HAP-1 (cell line): ENCODE measurements at places on chromosomes 11 and 22.

DNA sequence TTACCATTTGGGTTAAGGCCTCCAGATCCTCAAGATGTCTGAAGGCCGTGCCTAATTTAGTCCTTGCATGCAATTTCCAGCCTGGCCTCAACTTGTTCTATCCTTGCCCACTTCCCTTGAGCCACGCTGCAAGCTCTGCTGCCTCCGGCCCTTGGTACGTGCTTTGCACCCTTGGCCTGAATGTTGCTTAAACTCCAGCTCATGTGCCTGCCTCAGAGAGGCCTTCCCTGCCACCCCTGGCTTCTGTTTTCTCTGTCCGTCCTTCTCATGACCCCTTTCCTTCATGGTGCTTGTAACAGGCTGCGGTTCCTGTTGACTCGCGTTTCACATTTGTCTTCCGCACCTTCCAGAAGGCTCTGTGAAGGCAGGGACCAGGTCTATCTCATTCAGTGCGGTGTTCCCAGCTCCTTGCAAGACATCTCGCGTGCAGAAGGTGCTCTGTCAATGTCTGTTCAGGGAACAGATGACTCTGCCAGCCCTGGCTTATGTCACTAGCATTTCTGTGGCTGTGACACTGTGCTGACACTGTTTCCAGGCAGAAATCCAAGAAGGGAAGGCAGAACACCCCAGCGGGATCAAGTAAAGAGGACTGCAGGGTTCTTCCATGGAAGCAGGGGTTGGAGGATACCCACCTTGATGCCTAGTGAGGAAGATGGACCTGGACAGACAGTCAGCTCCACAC, 61.8 kb downstream of the FBLN1 start:
- no peak for DNase-seq

DNA sequence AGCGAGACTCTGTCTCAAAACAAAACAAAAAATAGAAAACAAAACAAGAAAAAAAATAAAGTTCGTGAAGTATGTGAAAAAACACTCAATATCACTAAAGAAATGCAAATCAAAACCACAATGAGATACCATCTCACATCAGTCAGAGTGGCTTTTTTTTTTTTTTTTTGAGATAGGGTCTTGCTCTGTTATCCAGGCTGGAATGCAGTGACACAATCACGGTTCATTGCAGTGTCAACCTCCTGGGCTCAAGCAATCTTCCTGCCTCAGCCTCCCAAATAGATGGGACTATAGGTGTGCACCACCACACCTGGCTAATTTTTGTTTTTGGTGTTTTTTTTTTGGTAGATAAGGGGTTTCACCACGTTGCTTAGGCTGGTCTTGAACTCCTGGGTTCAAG, 37.5 kb downstream of the ATG16L2 start:
- DNase-seq = no peak

GRCh38 chr11:133277886-133278285, 254.4 kb downstream of the OPCML start:
- no peak for DNase-seq

DNA sequence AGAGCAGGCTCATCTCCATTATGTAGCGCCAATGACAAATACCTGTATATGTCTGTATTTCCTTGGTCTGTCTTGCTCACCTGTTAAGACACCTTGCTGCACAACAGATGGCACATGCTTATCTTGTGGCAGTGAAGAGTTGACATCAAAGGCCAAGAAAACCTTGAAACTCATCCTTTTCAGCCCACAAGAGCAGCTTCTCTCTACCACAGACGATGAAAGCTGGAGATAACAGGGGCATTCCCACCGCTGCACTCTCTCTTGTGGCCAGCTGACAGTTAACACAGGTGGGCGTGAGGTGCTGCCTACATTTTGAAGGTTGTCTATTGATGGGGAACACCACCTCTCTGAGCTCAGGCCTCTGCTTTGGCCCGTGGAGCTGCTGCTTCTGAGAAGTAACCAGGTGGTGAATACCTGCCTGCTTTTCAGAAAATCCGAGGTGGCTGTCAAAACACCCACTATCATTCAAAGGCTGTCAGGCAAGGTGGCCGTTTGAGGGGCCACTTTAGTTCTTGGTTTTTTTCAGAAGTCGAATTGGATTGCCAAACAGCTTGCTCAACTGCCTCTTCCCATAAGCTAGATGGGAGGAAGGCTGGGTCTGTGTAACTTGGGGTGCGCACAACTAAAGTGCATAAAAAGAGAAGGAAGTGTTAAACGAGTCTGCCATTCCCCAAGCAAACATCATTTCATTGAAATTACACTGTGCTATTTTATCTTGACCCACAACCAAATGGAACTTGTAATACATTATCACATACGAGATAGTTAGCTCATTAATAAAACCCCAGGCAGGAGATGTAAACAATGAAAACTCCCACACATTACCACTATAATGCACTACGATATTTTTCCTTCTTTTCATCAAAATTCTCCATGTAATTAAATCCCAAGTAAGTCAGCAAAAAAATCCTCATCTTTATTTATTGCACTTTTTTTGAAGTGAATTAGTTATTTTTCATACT, 87.1 kb upstream of the RAG2 start:
- DNase-seq = no peak

DNA sequence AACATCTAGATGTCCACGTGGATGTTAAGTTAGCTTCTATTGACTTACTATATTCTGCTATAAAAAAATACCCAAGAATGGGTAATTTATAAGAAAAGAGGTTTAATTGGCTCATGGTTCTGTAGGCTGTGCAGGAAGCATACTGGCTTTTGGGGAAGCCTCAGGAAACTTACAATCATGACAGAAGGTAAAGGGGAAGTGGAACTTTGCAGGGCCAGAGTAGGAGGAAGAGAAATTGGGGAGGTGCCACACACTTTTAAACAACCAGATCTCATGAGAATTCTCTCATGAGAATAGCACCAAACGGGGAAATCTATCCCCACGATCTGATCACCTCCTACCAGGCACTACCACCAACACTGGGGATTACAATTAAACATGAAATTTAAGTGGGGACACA, 689.3 kb downstream of the METTL15 start:
- no peak for DNase-seq

GRCh38 chr11:104803776-104804175, 94.5 kb downstream of the CASP12 start:
- DNase-seq = no peak

- peak; percentile 64 for DNase-seq
Observed at GRCh38 chr22:39559456-39560105, 11.0 kb upstream of the CACNA1I start.

- DNase-seq = no peak
Observed at GRCh38 chr11:125944350-125945010, 1.4 kb upstream of the VSIG10L2 start.

- peak; percentile 38 for DNase-seq
Observed at GRCh38 chr11:45872651-45873356, 12.6 kb upstream of the MAPK8IP1 start.

DNA sequence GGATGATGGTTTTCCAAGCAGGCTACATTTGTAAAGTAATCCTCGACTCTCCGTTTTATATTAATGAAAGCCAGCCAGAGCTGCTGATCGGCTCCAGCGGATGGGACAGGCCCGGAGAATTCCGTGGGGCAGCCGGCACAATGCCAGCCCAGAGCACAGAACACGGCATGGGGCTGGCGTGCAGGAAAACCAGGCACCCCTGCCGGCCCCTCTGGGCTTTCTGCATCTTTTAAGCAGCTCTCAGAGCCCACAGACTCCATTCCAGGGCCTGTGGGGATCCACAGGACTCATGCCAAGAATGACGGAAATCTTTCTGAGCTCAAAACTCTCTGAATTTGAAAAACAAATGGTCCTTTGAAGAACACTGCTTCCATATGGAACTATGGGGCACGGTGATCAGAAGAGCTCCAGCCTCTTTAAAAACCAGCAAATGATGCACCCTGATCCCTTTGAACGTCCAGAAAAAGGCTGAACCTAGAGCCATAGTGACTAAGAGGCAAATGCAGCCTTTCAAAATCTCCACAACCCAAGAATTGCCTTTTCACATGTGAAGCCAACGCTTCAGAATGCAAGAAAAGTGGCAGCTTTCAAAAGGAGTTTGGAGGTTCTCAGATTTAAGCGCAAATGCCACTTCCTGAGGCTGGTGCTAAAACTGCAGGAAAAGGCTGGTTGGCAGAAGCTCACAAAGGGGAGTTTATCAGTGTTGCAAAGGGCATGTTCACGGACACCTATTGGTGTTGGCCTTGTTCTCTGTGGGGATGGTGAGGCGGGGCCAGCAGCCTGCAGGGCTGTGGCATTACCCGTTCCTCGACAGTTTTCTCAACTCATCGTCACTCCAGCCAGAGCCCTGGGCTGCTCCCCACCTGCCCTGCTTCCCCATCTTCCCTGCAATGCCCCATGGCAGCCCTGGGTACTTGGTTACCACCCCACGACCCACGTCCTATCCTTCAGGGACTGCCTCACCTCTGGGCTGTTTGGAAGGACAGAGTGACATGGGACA, 212.5 kb downstream of the CTTN start:
- no peak for DNase-seq

DNA sequence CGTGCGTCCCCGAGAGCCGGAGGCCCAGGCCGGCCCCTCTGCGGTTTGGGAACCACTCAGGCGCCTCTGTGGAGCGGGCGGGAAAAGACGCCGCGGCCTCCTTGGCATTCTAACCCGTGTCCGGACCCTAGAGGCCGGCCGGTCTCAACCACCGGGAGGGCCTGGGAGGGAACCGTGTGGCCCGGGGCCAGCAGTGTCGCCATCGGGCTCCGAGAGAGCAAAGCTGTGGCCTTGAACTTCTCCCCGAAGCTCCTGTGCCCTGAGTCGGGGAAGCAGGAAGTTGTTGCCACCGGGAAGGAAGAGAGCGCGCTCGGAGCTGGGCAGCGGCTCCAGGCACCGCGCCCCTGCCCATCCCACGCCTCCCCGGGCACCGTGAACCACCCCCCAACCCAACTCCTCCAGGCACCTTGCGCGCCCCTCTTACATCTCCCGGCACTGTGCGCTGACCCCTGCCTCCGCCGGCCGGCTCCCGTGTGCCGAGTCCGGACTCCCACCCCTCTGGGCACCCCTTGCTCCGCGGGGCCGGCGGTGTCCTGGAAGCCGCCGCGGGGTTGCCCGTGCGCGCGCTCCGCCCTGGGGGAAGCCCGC, 80.0 kb upstream of the PPARA start:
- DNase-seq = no peak

- no peak for DNase-seq
Observed at GRCh38 chr22:37636186-37636948, 3.1 kb upstream of the SH3BP1 start.
